ENCODE measurements at places on chromosomes 2 and 18. TPM values are rescaled to one million over a fixed set of nuclear protein-coding genes. Genes with fewer than 3 reads are reported as not detected.

The SCG2 gene
- total RNA-seq: 2.2 TPM

The KCNJ13 gene
- not detected for total RNA-seq

The CFAP210 gene
- not detected for total RNA-seq

- DNase-seq: no peak
Observed at GRCh38 chr2:96120091-96120720, 3.8 kb upstream of the ADRA2B start.

GRCh38 chr18:56413862-56414261, 224.5 kb downstream of the TXNL1 start:
- DNase-seq: no peak
